8988T (cell line): ENCODE measurements at places on chromosomes 3 and 15.

DNA sequence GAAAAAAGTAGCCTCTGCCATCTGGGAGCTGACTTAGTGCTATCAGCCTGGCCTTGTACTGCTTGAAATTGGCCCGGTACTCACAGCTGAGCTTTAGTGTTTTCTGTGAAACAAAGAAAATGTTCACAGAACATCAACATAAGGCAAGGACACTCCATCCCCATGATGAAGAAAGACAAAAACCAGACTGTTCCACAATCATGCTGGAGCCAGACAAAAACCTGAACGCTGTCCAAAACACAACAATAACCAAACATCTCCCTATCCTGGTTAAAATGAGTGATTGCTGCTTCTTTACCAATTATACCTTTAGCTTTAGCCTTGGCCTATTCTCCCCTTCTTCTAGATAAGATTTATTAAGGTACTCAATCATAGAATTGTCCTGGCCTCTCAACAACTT lies 153.9 kb downstream of the CPNE4 start:
- no peak for DNase-seq

DNA sequence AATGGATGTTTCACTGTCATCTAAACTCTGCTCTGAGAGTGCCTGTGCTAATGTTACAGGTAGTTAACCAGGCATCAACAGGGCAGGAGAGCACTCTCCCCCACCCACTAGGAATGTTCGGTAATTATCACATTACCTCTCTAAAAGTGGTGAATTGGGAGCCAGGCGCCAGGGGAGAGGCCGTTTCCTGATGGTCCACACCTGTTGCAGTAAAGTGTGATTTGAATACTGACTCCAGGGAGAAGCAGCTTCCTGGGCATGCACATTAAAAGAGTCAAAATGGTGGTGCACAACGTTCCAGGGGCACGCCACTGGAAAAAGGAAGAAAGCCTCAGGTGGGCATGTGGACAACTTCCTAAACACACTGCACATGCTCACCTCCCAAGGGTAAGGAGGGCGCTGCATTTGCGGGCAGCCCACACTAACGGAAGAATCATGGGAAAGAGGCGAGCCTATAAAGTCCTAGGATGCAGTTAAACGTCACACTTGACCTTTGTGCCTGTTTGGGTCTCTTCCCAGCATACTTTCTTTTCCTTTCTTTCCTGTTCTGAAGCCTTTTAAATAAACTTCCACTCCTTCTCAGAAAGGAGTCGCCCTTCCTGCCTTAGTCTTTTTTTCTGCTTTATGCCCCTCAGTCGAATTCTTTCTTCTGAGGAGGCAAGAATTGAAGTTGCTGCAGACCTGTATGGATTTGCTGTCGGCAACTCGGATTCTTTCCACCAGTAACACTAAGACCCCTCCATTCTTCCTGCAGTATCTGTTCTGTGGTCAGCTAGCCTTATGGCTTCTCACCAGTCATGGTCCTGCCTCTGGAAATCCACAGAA lies 28.9 kb upstream of the GPD1L start:
- DNase-seq, result no peak

DNA sequence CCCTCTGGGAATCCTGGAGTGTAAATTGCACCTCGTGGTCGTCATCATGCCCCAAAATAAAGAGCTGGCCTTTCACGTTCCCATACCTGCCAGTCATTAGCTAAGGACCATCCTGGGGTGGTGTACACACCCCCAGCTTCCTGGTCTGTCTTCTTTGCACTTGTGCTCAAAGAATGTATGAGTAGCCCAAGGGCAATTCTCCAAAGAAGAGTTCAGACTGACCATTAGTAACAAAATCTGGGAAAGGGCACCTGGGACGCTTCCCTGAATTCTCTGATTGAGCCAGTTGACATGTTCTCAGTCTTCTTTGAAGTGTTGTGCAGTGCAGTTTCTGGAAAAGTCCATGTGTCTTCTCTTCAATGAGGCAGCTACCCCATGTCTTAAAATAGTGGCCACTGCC lies 34.8 kb downstream of the FAM3D start:
- DNase-seq, result no peak

GRCh38 chr3:39937874-39938273 lies 128.5 kb downstream of the MYRIP start:
- DNase-seq, result no peak
